Heart right ventricle (tissue), 16 donors: ENCODE measurements at places on chromosomes 6 and 20. TPM values are rescaled to one million over a fixed set of nuclear protein-coding genes. Genes with fewer than 3 reads are reported as not detected.

- H3K4me3 ChIP-seq: no peak overlapping the region
- H3K4me1 ChIP-seq: no peaks in the 10 kb centered on the region
- no peaks in the 10 kb centered on the region for H3K36me3 ChIP-seq
- no peaks in the 10 kb centered on the region for H3K27me3 ChIP-seq
Measured at GRCh38 chr6:4983322-4983721, 20.5 kb downstream of the RPP40 start.

DNA sequence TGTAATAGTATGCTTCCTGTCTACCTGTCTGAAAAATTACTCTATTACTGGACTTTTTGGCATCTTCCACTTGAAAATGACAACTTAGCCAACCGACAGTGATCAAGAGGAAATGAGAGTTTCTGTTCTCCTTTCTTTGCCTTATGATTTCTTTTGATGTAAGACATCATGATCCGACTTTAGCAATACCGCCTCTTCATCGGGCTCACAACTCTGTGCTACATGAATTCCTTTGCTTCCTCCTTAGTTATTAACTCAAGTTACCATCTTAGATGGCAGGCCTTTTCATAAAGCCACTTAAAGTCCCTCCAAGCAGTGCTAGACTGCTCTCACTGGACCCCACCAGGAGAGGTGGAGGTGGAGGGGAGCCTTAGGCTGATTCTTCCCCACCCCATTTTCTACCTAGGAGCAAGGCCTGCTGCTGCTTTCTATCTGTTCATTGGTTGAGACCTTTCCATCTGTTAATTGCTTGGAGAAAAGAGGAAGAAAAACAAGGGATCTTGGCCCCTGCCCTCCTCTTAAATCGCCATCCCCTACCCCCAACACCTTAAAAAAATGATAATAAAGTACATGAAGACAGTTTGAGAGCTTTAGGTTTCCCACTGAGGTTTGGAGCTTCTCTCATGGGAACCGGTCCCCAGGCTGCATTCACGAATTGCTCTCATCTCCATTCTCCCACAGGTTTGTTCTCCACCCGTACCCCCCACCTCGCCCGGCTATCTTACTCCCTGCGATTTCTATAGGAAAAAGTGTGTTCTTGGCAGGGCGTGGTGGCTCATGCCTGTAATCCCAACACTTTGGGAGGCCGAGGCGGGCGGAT is 21.6 kb upstream of the MCM3 start:
- H3K36me3 ChIP-seq: no peaks in the 10 kb centered on the region
- H3K27me3 ChIP-seq: no peaks in the 10 kb centered on the region
- DNase-seq: no peak
- H3K27ac ChIP-seq: no peak overlapping the region
- H3K4me3 ChIP-seq: no peak overlapping the region

DNA sequence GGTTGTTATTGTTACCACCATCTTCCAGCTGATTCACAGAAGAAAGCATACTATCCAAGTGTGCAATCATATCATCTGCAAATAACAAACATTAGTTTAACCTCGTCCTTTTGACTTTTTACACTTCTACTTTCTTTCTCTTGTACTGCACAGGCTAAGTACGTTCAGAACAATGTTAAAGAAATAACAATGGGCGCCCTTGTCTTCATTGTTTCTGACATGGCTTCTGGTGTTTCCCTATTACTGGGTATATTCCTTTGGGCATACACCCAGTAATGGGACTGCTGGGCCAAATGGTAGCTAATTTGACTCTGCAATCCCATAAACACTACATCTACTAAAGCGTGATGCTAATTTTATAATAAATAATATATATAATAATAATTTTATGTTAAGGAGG is 146.7 kb downstream of the GJA10 start:
- H3K4me3 ChIP-seq: no peak overlapping the region
- H3K4me1 ChIP-seq: no peaks in the 10 kb centered on the region
- no peak overlapping the region for H3K27ac ChIP-seq
- DNase-seq: no peak
- no peaks in the 10 kb centered on the region for H3K27me3 ChIP-seq

GRCh38 chr6:43271944-43272343 is 26.1 kb upstream of the SLC22A7 start:
- peaks cover 22% of the 10 kb centered on the region for H3K4me1 ChIP-seq
- peaks cover 76% of the 10 kb centered on the region for H3K27me3 ChIP-seq
- no peak overlapping the region for H3K4me3 ChIP-seq
- no peak overlapping the region for H3K27ac ChIP-seq
- no peaks in the 10 kb centered on the region for H3K36me3 ChIP-seq
- DNase-seq: no peak

DNA sequence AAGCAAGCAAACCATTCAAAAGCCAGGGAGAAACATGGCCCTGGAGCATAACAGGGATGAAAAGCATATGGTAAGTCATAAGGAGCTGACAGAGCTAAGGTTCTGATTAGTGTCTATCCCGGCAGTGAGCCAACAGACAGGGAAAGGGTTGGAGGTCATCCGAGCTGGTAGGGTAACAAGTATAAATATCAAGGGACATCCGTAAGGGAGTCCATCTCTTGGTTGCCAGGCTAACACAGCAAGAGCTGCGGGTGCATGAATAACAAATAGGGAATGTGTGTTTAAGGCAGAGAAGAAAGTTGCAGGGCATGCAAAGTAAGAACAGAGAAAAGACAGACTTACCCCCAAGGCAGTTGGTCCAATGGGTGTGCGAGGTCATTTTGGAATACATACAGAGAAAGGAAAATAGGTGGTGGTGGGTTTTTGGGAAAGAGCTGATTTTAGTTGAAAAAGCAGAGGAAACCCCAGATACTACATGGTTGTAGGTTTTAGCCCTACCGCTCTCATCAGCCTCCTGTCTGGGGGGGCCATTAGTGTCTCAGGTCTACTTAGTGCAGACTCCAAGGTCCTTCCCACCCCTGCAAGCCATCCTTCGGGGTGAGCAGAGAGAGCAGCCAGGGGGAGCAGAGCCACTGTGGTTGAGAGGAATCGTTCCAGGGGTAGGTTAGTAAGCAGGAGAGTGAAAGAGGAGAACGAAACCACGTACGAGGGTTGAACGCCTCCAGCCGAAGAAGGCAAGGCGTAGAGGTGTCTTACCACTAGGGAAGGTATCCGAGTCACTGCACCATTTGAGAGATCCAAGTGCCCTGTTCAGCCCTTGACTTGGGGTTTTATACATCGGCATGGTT is at the start of gene ERVFRD-1:
Gene ERVFRD-1, minus strand, starts transcription at position 805 of the 848 bp plus-strand sequence. CDS start 6,415 bp downstream, outside the sequence.
- H3K4me3 ChIP-seq: no peak within 1 kb of the TSS
- H3K36me3 ChIP-seq: no peaks in the 10 kb centered on the region
- H3K27ac ChIP-seq: no peak within 1 kb of the TSS
- H3K27me3 ChIP-seq: no peaks in the 10 kb centered on the region
- no peak for DNase-seq

GRCh38 chr6:138815221-138815620 is 19.3 kb downstream of the ECT2L start:
- H3K4me3 ChIP-seq: no peak overlapping the region
- H3K27ac ChIP-seq: no peak overlapping the region
- no peak for DNase-seq
- no peaks in the 10 kb centered on the region for H3K27me3 ChIP-seq
- H3K36me3 ChIP-seq: no peaks in the 10 kb centered on the region

GRCh38 chr20:51800060-51800871 is 2.1 kb downstream of the SALL4 start:
- no peak overlapping the region for H3K27ac ChIP-seq
- peak overlapping the region; percentile 41 for H3K4me3 ChIP-seq
- peaks cover 54% of the 10 kb centered on the region for H3K27me3 ChIP-seq
- DNase-seq: peak; percentile 48
- H3K36me3 ChIP-seq: no peaks in the 10 kb centered on the region

DNA sequence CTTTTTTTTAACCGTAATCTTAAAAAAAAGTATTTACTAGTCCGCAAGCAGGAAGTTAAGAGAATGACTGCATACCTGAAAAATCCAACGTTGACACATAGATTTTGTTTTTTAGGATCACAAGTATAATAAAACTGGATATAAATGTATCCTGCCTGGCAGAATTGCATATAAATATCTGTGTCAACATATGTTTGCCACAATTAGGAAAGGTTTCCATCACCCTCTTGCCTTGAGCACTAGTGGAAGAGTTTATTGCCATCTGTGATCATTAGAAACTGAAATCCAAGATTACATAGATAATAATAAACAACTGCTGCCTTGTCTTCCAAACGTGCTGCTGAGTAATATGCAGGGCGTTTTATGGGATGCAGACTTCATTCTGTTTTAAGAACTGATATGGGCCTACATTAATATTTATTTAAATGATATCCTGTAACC is 27.9 kb downstream of the PLEKHG1 start:
- DNase-seq: no peak
- no peak overlapping the region for H3K4me3 ChIP-seq
- no peak overlapping the region for H3K27ac ChIP-seq
- no peaks in the 10 kb centered on the region for H3K36me3 ChIP-seq

Gene VWA7
- 24.9 TPM for total RNA-seq

Gene ADGRB3
- 0.47 TPM for total RNA-seq

Gene YIPF3
- 67.8 TPM for total RNA-seq
